ENCODE measurements at places on chromosomes 12 and 14. TPM values are rescaled to one million over a fixed set of nuclear protein-coding genes. Genes with fewer than 3 reads are reported as not detected.
A peak's percentile ranks its signal among the peaks of the same experiment; 100 is the strongest.

The JAG2 gene
- 1.1 TPM for total RNA-seq

The OR10A7 gene
- not detected for total RNA-seq

- DNase-seq, result no peak
These were observed 94.3 kb downstream of the ADGRD1 start for GRCh38 chr12:131047789-131048610.

The FAM181A gene
- total RNA-seq, result not detected

- peak; percentile 78 for DNase-seq
These were observed 62.8 kb upstream of the EGLN3 start for GRCh38 chr14:34013721-34014060.

The CSRP2 gene
- total RNA-seq, result 0.54 TPM

The ACOT6 gene
- total RNA-seq, result not detected

- DNase-seq, result no peak
These were observed 42.1 kb downstream of the IGF1 start for GRCh38 chr12:102438047-102438826.

The CLECL1 gene
- total RNA-seq, result 0.27 TPM

GRCh38 chr12:45402288-45402687 lies 186.4 kb downstream of the ANO6 start:
- DNase-seq, result no peak

GRCh38 chr14:61706096-61706690 lies 10.9 kb downstream of the HIF1A start:
- no peak for DNase-seq

The ANP32D gene
- total RNA-seq, result not detected

The SERPINA6 gene
- total RNA-seq, result under 0.01 TPM

GRCh38 chr12:53324113-53324778 lies 2.8 kb upstream of the AAAS start:
- DNase-seq, result peak; percentile 68

- peak; percentile 93 for DNase-seq
These were observed at the start of gene MED13L for GRCh38 chr12:116277467-116278278. TSS of gene MED13L (minus strand) at chr12:116277693. CDS start at chr12:116277131, 562 bp downstream.

DNA sequence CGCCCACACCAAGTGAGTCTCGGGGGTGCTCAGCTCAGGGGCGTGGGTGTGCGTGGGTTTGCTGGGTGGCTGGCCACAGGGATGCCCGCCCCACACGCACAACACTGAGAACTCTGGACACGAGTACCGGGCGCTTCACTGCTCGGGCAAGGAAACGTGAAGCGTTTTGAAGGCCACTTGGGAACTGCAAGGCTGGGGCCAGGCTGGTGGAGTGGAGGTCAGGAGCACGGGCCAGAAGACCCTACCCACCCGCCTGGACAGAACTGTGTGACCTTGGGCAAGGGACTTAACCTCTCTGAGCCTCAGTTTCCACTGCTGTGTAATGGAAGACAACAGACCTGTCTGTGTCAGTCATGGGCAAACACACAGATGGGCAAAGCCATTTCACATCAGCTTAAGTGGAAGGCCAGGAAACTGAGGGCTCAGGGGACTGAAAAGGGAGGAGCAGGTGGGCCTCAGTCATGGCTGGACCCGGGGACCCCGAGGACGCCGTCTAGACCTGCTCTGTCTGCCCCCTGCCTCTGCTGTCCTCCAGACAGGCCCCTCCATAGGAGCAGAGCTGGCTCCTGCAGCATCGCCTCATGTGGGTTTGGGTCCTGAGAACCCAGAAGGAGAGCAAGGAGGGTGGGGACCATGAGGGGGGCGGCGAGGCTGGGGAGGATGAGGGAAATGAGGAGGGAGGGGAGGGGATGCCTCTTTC lies 52.5 kb downstream of the ADGRD1 start:
- DNase-seq, result no peak

The KRT75 gene
- total RNA-seq, result not detected

GRCh38 chr12:19783547-19784444 lies 344.5 kb downstream of the AEBP2 start:
- no peak for DNase-seq

The MYL2 gene
- total RNA-seq, result not detected

DNA sequence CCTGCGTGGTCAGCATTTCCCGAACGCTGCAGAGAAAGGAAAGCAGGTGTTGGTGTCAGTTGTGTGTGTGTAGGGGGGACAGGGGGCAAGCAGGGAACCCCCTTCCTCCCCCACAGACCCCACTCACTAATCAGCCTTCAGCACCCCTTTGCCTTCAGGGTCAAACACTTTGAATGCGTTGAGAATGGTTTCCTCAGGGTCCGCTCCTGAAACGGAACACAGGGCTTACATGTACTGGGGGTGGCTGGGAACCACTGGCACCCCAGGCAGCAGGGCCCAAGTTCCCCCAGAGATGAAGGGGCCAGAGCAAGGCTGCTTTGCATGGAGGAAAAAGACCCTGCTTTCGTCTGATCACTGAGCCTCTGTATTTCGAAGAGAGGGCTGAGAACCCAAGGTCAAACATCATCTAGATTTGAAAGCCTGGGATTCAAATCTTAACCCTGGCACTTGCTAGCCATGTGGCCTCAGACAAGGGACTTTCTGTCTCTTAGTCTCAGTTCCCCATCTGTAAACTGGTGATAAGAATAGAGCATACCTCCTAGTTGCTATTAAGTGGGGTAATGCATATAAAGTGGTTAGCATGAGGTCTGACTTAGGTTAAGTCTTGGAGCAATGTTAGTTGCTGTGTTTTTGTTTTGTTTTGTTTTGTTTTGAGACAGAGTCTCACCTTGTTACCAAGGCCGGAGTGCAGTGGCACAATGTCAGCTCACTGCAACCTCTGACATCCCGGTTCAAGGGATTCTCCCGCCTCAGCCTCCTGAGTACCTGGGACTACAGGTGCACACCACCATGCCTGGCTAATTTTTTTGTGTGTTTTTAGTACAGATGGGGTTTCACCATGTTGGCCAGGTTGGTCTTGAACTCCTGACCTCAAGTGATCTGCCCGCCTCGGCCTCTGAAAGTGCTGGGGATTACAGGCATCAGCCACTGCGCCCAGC lies 7.0 kb downstream of the MYL2 start:
- peak; percentile 9 for DNase-seq

The RIMBP2 gene
- 0.27 TPM for total RNA-seq

- peak; percentile 84 for DNase-seq
These were observed 5.6 kb upstream of the JAG2 start for GRCh38 chr14:105173901-105174894.

GRCh38 chr12:54560374-54560858 lies 11.0 kb downstream of the PDE1B start:
- DNase-seq, result peak; percentile 94

DNA sequence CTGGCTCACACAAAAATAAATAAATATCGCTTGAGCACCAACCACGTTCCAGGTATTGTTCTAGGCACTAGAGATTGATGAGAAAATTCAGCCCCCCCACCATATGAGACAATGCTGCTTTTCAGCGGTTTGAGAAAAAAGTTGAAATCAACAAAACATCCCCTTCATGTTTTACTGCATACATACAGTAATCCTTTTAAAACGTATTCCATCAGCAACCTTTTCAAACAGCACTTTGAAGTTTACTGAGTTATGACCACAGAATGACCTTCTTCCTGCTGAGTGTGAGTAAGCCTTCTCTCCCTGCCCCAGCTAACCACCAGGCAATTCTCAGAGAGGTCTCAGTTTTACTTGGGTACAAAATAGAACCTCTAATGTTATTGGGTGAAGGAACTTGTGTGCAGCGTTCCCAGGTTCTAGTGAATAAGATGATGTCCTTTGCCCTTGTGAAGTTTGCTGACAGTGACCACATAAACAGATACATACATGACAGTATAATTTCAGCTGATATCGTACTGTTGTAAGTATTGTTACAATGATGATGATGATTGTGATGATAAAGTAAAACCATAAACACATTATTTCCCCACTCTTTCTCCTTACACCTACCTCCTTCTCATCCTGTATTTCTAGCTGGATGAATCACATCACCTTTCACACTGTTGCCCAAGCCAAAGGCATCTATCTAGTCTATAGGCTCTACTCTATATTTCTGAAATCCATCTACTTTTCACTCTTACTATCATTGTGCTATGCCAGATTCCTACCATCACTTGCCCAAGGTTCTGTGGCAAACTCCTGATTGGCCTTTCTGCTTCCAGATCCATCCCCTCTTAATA lies 124.4 kb upstream of the KRR1 start:
- DNase-seq, result no peak

The WDHD1 gene
- total RNA-seq, result 5.9 TPM

DNA sequence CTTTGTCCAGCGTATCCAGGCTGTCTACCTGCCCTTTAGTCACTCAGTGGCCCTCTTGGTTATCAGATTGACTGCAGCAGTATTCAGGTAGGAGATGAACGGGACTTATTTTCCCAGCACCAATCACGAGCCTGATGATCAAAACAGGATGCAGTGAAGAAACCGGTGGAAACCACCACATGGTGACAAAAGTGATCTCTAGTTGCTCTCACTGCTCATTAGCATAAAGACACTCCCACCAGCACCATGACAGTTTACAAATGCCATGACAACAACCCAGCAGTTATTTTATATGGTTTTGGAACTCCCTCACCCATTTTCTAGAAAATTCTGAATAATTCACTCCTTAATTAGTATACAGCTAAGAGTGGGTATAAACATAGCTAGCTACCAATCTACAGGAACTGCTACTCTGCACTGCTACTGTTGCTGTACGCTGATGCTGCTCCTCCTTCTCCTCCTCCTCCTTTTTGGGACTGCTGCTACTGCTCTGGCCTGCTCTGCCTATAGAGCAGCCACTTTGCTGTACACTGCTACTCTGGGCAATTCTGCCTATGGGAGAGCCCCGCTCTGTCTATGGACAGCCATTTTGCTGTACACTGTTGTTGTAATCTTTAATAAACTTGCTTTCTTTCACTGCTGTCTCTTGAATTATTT lies 142.5 kb upstream of the SSTR1 start:
- DNase-seq, result peak; percentile 74

The NDRG2 gene
- 21.8 TPM for total RNA-seq

DNA sequence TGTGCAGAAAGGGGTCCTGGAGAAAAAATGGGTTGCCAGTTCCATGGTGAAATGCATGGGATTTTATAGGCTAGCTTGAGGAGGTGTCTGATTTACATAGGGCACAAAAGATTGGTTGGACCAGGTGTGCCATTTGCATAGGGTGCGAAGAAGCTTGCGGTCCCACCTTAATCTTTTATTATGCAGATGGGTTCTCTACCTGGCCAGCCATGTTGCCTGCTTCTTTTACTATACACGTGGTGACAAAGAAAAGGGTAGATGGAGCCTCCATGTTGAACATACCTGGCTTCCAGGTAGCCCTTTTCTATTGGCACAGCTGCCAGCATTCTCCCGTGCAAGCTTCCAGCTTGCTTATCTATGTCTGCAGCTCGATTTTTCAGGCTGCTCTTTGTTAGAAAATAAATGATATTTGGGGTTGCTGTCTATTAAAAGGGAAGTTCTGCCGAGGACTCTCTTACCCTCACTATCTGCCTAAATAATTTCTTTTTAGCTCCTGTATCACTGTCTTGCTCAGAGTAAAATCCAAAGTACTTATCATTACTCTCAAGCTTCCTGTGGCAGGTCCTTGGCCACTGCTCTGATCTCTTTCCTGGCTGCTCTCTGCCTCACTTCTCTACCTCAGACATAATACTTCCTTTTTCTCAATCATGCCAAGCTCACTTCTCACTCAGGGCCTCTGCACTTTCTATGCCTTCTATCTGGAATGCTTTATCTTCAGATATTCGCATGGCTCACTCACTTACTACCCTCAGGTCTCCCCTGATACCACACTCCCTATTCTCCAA lies 216.0 kb upstream of the DAAM1 start:
- DNase-seq, result peak; percentile 28

The COX8C gene
- total RNA-seq, result not detected

- DNase-seq, result no peak
These were observed 332.9 kb downstream of the PCNX1 start for GRCh38 chr14:71240171-71240570.

The CPNE6 gene
- total RNA-seq, result not detected

- no peak for DNase-seq
These were observed 31.9 kb downstream of the FOS start for GRCh38 chr14:75310295-75311111.

DNA sequence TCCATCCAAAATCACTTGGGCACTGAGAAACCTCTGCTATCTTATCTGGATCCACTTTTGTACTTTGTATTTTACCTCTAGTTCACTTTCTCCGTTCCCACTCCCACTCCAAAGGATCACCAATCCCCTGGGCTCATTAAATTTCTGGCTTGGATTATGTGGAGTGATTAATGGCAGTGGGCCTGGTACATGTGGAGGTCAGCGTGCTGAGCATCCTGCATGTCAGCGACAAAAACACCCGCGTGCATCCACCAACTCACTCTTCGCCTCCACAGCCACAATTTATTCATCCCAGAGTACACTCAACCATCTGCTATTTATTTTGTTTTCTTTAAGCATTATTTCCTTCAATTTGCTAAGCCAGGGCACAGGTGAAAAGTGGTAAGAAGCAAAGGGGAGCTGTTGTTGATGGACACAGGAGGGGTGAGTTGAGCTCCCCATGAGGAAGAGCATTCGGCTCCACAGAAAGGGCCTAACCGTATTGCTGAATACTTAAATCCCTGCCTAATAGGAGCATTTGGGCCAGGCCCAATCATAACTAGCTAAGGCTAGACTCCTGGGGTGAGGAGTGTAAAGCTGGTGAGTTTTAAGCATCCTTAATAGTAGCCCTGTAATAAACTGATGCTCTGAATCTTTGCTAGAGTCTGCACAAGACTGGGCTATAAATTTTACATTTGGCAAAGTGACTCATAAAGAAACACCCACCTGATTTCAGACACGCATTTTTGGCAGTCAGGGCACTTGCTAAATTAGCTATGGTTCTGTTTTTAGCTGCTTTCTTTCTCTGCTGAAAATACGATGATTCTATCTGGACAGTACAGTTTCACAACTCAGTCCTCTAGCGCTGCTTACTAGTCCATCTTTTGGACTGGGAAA lies 137.8 kb downstream of the SLC25A21 start:
- no peak for DNase-seq

The TGFB3 gene
- total RNA-seq, result 2.2 TPM

- no peak for DNase-seq
These were observed 94.3 kb downstream of the C12orf42 start for GRCh38 chr12:103401421-103401820.

The TRIP11 gene
- 16.2 TPM for total RNA-seq

DNA sequence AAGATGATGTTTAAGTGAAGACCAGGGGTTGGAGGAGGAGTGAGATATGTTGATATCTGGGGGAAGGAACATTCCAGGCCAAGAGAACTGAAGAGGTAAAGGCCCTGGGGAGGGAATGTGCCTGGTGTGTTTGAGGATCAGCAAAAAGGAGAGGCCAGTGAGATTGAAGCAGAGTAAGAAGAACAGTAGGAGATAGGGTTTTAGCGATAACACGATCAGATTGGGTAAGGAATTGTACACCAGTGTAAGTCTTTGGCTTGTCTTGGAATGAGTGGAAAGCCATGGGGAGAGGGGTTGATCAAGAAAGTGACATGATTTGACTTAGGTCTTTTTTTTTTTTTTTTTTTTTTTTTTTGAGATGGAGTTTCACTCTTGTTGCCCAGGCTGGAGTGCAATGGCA lies 4.8 kb downstream of the TROAP start:
- DNase-seq, result no peak

Data from hematopoietic multipotent progenitor cell (in vitro differentiated cells).